ENCODE measurements at places on chromosomes 3 and 15. TPM values are rescaled to one million over a fixed set of nuclear protein-coding genes. Genes with fewer than 3 reads are reported as not detected.

DNA sequence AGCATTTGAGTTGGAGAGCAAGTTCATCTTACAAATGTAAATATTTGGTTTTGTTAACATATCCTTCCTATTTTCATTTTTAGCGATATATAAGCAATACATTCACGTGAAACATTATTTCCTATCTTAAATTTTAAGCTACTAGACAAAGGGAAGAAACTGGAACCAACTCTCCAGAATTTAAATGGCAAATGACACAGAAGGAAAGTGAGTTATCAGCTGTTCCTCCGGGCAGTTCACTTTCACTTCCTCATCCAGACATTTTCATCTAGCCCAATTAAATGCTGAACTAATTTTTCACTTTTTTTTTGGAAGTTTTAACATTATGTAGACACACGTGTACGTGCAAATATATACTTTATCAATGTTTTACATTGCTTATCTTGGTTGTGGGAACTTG lies 58.7 kb downstream of the MORC1 start:
- DNase-seq = no peak

The TM4SF18 gene
- polyA plus RNA-seq = 23.1 TPM

DNA sequence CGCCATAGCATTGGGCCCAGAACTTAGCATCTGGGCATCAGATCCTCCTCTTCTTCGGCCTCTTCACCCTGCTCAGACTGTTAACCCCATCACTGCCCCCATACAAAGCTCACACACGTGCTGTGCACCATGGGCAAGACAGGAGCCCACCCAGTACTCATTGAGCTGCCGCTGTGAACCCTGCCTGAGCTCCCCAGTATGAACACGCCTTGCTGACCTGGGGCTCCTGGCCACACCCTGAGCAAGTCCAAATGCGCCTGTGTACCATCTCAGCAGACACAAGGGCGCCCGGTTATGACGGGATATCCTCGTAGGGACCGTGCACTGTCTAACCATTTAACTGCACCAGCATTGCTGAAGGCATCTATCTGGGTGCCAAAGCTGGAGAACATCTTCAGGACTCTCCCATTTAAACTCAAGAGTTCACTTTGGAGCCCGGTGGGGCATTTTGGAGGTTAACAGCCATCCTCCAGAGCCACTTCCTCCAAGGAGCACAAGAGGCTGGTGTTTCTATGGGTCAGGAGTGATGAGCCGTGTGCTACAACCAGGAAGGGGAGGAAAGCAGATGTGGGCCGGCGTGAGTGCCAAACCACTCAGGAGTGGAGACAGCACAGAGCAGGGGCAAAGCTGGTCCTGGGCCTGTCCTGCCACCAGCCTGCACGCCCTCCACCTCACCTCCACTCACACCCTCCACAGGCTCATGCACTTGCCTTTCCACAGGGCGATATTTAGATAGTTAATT lies 12.1 kb downstream of the PRR23E start:
- no peak for DNase-seq

GRCh38 chr3:62416144-62416543 lies 42.8 kb upstream of the FEZF2 start:
- DNase-seq = no peak

DNA sequence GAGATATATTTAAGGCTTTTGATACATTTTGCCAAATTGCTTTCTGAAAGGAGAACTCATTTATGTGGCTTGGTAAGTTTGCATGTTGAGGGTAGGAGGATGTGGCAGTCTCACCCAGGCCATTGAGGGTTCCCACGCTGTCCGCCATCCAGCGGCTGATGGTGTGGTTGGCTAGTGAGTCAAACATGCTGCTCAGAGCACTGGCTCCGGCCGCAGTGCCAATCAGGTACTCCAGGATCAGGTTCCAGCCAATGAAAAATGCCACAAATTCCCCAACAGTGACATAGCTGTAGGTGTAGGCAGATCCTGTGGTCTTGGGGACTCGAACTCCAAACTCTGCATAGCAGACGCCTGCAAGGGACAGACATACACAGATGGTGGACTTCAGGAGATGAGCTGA lies 82.3 kb downstream of the CLDN11 start:
- DNase-seq = no peak

The DNAH12 gene
- 1.1 TPM for polyA plus RNA-seq

GRCh38 chr3:167148136-167148535 lies 232.0 kb downstream of the ZBBX start:
- no peak for DNase-seq

- no peak for DNase-seq
These were observed 119.6 kb downstream of the ABI3BP start for GRCh38 chr3:100873611-100874010.

The PAK6 gene
- polyA plus RNA-seq = 6.1 TPM

- no peak for DNase-seq
These were observed 869.7 kb downstream of the OTOL1 start for GRCh38 chr3:162366166-162366766.

- DNase-seq = no peak
These were observed 219.8 kb upstream of the TOPAZ1 start for GRCh38 chr3:44021651-44022594.

GRCh38 chr15:100663086-100663914 lies 60.9 kb downstream of the ASB7 start:
- no peak for DNase-seq

DNA sequence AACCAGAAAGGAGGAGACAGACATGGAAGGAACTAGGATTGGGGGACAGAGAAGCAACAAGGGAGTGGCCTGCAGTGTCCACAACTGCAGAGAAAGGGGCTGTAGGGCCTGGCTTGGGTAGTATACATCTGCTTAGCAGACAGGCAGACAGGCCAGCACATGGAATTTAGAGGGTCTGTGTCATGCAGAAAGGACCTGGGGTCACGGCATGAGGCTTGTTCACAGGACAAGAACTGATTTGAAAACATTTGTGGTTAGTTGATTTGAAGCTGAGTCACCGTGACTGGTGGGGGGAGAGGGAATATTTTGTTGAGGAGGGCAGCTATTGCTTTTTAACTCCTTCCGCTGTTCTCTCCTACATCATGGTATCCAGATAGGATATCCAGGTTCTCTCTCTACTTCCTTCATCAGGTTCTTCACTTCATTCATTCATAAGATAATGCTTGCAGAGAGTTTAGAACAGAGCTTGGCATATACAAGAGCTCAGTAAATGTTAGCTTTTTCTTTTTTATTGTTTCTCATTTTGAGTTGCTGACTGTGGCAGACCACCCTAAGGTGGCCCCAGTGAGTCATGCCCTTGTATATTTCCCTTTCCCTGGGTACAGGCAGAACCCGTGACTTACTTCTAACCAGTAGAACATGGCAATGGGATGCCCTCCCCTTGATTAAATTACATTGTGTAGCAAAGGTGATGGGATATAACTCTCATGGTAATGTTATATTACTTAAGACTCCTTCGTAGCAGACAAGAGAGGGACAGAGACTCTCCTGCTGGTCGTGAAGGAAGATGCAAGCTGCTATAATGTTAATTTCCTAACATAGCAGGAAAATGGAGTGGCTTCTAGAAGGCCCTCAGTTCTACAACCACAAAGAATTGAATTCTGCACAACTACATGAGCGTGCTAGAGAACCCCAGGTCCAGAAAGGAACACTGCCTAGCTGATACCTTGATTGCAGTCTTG lies 95.0 kb upstream of the NMNAT3 start:
- no peak for DNase-seq

GRCh38 chr15:60605879-60606307 lies 127.0 kb upstream of the ICE2 start:
- no peak for DNase-seq

DNA sequence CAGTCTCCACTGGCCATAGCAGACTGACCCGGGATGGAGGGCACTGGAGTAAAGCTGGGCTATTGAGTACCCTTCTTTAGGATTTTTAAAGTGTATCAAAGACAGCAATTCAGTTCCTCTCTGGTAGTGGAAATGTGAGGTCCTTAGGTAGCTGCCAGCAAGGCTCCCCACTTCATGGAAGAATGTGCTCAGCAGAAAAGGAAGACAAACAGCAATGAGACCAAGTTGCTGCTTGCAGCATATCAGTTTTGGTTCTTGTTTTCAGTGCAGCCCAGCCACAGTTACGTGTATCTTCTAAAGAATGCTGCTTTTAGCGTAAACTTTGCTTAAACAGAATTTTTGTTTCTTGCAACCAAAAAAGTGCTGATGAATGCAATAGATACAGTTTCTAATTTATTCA lies 374.0 kb upstream of the CBLB start:
- DNase-seq = no peak

DNA sequence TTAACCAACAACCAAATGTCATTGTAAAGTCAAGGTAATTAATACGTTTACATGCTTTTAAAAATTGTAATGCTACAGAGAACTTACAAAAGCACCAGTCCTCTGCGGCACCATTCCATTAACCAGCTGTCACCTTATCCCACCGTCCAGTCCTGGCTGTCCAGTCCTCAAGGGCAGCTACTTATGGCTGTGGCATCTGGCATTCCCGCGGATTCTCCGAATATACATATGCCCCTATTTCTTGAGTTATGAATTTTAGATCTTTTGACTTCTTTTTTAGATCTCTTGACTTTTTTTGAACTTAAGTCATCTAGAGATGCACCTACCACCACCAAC lies 382 bp upstream of the POMGNT2 start:
- DNase-seq = no peak

- DNase-seq = no peak
These were observed 18.3 kb downstream of the OSBPL10 start for GRCh38 chr3:31962801-31963205.

The GOLGA8B gene
- polyA plus RNA-seq = 136 TPM

GRCh38 chr15:79659691-79660090 lies 227.6 kb downstream of the MINAR1 start:
- DNase-seq = no peak

The SEMA3G gene
- 32.7 TPM for polyA plus RNA-seq

GRCh38 chr3:127193775-127194174 lies 844 bp downstream of the PRR23E start:
- DNase-seq = no peak

DNA sequence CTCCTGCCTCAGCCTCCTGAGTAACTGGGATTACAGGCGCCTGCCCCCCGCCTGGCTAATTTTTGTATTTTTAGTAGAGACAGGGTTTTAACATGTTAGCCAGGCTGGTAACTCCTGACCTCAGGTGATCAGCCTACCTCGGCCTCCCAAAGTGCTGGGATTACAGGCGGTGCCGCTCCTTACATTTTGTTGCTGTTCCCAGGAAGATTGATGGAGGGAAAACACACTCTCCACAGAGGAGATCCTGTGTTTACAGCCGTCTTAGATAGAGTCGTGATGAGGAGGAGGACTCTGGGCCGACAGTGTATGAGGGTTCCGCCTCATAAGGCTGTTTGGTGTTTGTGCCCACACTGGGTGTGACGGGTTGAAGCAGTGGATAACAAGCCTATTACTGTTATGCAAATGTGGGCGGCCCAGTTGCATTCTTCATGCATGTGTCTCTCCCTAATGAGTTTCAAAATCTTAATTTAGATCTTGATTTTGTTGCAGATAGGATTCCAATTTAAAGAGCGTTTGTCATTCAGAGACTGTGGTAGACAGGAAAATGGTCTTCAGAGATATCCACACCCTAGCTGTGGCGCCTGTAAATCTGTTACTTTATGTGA lies 60.0 kb downstream of the APBA2 start:
- no peak for DNase-seq

DNA sequence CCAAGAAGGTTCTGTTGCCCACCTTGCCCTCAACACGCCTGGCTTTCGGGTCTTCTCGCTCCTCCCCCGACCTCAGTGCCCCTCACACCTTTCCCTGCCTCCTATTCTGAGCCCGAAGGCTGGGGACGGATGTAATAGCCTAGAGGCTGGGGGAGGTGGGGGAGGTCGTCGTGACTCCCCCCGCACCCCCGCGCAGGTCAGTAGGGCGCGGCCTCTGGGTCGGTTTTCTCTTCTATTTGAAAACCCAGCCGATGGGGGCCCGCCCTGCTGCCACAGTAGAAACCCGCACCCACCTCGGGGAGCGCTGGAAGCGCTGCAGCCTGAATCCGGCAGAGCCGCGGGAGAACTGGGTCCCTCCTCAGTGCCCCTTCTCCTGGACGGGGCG lies 1.0 kb upstream of the RBPMS2 start:
- DNase-seq = no peak

GRCh38 chr3:111733154-111733553 lies 125.9 kb upstream of the PHLDB2 start:
- no peak for DNase-seq

DNA sequence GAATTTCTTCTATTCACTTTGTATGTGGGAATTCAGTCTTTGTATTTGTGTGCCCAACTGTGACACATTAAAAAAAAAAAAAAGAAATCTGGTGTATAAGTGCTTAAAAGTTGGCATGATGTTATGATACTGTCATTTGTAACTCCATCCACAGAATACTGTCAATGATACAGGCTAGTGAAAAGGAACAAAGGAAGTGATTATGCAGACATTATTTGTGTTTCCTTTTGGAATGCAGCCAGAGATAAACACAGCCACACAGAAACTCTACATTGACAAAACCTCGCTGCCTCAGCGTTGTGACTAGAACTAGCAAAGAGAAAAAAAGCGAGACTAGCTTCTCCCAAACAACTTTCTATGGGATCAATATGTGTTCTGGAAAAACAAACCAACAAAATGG lies 519.2 kb upstream of the AGTR1 start:
- DNase-seq = no peak

DNA sequence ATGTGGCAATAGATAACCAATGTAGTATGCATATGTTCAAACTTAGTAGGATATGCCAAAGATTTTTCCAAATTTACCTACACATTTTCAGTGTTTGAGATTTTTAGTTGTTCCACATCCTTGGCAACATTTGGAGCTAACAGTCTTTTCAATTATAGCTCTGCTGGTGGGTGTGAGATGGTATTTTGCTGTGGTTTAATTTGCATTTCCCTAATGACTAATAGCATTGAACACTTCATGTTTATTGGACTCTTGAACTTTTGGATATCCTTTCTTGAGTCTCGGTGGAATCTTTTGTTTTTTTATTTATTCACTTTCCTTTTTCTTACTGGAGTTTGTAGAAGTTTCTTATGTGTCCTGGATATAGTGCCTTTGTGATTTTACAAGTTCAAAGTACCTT lies 11.0 kb upstream of the ILDR1 start:
- DNase-seq = no peak

GRCh38 chr15:98592136-98592535 lies 56.2 kb upstream of the IGF1R start:
- no peak for DNase-seq

The BRPF1 gene
- 20.0 TPM for polyA plus RNA-seq

DNA sequence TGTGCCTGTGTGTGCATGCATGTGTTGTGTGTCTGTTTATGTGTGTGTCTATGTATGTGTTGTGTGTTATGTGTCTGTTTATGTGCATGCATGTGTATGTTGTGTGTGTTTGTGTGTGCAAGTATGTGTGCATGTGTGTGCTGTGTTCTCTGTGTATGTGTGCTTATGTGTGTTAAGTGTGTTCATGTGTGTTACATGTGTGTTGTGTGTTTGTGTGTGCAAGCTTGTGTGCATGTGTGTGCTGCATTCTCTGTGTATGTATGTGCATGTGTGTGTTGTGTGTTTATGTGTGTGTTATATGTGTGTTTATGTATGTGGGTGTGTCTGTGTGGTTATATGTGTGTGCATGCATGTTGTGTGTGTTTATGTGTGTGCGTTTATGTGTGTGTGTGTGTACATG lies 14.9 kb downstream of the UROC1 start:
- DNase-seq = no peak

DNA sequence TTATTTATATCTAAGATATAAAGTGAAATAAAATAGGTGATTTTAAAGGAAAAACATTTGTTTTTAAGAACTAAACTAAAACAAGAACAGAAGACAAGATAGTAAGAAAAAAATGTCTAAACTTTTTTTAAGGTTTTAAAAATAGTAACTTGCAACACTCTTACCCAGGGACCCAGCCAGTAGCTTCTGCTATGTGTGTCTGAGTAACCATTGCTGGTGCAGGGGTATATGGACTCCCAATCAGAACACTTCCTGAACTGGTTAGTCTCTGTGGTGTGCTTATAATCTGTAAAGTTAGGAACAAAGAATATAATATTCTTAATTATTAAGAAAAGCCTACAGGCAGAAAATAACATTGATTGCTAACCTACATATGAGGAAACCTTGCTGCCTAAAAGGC lies 118.4 kb downstream of the ATP1B3 start:
- no peak for DNase-seq

All from renal cortex interstitium (tissue), 15 donors.